ENCODE measurements at places on chromosomes 7 and 10.

DNA sequence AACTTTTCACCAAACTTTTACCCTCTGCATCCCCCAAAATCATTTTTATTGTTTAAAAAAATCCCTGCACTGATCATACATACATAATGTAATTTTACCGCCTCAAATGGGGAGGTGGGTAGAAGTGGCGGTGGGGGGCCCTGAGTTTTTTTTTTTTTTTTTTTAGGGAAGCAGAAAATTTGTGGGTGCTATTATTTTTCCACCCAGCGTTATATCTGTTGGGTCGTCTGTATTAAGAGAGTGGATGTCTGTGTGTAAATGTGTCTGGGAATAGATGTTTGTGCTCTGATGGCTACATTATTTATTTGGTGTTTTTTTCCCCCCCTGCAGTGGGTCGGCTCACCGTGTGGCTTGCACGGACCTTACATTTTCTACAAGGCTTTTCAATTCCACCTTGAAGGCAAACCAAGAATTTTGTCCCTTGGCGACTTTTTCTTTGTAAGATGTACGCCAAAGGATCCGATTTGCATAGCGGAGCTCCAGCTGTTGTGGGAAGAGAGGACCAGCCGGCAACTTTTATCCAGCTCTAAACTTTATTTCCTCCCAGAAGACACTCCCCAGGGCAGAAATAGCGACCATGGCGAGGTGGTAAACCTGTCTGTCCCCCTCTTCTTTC lies 438 bp downstream of the ARID5B start:
- peak; percentile 43 for DNase-seq

DNA sequence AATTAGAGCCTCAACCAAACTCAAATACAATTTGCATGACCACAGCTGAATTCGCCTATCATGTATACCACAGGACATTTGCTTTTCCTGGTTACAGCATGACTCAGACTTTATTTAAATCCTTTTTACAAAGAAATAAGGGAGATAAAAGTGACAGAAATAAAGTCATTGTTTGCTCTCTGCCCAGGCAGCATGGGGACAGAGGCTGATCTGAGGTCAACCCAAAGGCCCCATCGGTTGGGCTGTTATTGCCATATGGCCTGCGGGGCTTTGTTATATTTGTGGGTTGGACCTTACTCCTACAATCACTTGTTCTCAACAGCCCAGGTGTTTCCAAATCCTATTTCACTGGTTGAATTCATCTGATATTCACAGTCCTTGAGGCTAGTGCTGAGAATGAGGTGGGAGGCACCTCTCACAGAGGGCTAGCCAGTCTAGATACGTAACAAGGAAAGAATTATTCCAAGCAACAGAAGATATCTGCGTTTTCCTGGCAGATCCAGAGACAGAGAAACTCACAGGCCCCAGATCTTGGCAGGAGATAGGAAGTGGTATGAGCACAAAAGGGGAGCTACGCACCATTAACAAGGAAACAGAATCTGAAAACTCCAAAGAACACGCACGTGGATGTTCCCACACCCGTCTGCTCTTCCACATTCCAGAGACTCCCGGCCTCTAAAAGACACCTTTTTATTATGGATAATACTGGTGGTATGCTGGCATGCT lies 117.3 kb downstream of the HIPK2 start:
- DNase-seq, result no peak

GRCh38 chr7:54747234-54747633 lies 11.8 kb downstream of the SEC61G start:
- DNase-seq, result no peak

DNA sequence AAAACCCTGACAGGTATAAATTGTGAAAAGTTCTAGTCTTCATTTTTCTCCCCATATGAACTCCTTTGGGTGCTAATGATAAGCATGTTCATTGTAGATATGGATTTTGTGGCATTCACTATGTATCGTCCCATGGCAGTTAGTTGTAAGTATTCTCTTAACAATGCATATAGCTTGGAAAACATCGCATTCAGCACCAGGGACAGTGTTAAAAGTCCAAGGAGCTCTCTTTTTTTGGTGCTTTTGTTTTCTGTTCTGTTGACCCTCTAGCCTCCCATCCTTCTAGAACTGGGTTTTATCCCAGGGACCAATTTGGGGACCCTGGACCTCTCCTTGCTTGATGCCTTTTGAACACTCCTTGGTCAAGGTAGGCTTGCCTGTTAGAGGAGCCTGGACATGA lies 37.7 kb downstream of the INSYN2A start:
- no peak for DNase-seq

- DNase-seq, result no peak
These were observed 678.0 kb upstream of the KCND2 start for GRCh38 chr7:119594956-119595355.

DNA sequence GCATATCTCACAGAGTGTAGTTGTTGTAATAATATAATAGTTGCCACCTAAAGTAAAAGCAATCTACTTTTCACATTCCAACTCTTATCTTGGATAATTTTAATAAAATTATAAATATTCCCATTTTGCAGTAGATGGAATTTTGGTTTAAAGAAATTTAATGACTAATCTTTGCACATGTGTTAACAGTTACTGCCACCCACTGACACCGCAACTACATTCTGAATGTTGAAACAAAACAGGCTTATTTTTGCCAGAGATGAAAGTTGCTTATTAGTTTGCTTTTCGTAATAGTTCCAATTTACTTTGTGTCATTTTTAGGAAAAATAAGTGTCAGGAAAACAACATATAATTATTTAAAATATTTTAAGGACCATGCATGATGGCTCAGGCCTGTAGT lies 557.5 kb upstream of the PCDH15 start:
- DNase-seq, result no peak

- DNase-seq, result no peak
These were observed 133.0 kb upstream of the TNS3 start for GRCh38 chr7:47714669-47715607.

DNA sequence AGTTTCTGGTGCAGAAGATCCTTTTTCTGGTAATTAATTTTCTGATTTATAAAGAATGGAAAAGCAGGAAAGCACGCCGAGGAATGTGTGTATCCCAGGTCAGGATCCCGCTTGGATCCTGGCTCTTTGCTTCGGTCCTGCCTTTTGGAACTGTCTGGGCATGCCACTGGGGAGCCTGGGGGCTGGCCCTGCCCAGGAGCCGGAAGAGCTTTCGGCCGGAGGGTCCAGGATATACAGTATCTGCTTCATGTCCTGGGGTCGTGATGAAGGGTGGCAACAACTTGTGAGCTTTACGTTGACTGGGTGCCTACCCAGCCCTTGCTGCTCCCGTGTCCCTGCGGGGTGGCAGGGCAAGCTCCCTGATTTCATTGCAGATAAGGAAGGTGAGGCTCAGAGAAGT lies 2.4 kb downstream of the SH2D4B start:
- no peak for DNase-seq

DNA sequence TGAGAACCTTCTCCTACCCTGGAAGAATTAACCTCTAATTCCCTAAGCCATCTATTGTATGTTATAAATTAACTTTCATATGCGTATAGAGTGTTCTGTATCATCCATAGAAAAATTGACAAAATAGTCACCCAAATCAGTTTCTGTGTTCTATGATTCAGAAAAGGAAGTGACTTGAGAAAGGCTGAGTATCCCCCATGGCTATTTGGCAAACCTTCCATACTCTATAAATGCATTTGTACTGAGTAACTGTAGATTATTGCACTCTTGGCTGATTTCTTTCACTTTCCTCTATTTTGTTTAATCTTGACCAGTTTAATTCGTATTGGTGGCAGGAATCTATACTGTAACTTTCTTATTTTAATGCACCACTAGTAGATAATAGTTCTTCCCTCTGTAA lies 182.2 kb downstream of the HTR7 start:
- DNase-seq, result peak; percentile 76

- no peak for DNase-seq
These were observed 585.8 kb downstream of the LRMDA start for GRCh38 chr10:76017026-76017732.

GRCh38 chr7:4663239-4664018 lies 18.7 kb upstream of the FOXK1 start:
- no peak for DNase-seq

DNA sequence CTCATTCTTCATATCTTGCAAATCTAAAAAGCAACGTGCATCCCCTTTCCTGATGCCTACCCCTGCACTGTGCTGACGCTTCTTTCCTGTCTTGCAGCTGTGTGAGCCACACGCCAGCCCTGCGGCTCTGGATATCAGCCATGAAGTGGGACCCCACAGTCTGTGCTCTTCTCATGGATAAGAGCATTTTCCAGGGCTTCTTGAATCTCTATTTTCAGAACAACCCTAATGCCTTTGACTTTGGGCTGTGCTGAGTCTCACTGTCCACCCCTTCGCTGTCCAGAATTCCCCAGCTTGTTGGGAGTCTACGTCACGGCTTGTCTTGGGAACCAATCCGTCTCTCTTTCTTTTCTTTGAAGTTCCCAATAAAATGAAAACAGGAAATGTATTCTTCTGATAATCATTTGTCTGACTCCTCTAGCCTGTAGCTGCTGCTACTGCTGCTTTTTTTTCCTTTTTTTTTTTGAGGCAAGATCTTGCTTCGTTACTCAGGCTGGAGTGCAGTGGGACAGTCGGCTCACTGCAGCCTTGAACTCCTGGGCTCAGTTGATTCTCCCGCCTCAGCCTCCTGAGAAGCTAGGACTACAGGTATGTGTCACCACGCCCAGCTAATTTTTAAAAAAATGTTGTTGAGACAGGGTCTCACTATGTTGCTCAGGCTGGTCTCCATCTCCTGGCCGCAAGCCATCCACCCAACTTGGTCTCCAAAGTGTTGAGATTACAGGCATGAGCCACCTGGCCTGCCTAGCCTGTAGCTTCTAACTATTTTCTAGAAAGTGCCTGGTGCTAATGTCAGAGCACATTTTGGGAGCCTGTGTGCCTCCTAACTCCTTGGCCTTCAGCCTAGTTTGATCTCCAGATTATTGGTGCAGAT lies 30.3 kb downstream of the GSTO2 start:
- peak; percentile 89 for DNase-seq

- no peak for DNase-seq
These were observed 149.4 kb upstream of the CHST15 start for GRCh38 chr10:124242791-124243190.

DNA sequence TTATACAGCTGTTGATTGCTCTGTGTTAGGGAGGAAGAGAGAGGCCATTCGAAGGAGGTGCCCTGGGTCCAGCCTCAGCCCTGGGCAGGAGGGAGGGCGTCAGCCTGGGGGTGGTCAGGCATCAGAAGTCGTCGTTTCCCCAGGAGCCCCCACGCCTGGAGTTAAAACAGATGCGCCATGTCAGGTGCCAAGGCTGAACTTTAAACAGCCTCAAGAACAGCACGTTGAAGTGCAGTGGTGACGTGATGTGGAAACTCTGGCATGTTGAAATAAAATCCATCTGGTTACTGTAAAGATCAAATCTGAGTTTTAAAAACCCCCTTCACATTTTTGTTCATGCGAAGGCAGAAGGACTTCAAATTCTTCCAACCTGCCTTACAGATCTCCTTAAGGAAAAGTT lies 128.4 kb upstream of the PPP2R2D start:
- DNase-seq, result no peak

DNA sequence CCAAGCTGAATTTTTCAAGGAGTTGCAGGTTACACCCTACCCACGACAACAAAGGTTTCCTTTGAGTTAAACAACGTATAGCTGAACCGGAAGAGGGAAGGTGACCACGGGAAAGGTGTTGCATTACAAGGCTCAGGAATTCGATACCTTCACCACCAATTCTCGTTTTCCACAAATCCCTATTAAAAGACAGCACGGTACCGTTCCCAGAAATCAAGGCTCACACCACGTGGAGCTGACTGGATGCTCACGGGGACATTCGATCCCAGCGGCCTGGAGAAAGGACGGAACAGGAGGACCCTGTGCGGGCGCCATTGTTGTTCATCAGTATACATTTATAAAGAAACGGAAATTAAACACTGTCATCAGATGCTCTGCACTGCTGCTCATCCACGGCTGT lies 56.4 kb downstream of the CTBP2 start:
- no peak for DNase-seq

DNA sequence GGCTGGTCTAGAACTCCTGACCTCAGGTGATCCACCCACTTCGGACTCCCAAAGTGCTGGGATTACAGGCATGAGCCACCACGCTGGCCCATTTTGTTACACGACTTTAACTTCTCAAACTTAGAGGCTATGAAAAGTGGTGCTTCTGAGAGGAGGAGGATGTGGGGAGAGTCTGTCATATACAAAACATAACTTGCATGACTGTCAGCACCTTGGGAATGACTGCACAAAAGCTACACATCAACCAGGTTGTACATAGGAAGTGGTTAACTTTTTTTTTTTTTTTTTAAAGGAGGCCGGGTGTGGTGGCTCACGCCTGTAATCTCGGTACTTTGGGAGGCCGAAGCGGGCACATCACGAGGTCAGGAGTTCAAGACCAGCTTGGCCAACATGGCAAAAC lies 43.4 kb upstream of the GSDME start:
- no peak for DNase-seq

DNA sequence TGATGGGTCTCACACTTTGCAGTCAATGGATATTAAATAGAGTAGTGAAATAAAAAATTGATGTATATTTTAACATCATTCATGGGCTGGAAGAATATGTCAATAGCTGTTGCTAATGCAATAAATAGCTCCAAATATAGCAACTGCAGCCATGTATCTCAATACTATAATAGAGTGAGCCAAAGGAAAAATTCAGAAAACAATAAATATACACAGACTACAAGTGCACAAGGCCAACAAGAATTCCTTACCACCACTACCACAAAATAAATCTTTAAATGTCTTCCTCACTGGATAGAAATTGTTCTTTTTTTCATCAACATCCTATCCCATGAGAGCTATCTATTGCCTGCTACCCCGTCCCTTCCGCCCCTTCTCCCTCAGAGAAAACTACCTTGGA lies 113.1 kb upstream of the TRIM24 start:
- DNase-seq, result no peak

GRCh38 chr7:134018306-134018705 lies 108.8 kb upstream of the LRGUK start:
- no peak for DNase-seq

GRCh38 chr10:71756311-71757191 lies 16.8 kb downstream of the VSIR start:
- DNase-seq, result no peak

DNA sequence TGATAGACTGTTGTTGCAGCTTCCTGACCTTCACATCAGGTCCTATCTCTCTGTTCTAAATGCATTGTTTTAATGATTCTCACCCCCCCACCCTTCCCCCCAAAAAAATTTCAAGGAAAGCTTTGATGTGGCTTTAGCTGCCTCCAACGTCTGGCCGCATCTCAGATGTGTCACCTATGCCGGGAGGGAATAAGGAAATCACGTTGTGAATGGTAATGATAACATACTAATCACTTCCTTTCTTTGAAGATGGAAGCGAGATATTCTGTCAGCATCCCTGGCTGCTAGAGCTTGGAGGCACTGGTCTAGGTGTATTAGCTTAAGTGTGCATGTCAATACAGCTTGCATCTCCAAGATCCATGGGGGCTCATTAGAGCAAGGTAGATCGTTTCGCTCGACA lies 89.6 kb downstream of the VTI1A start:
- DNase-seq, result no peak

GRCh38 chr10:123017421-123018165 lies 8.8 kb downstream of the ACADSB start:
- DNase-seq, result no peak

- no peak for DNase-seq
These were observed 111.8 kb downstream of the OAT start for GRCh38 chr10:124306922-124307371.

All from iris pigment epithelial cell (primary cell).